ENCODE measurements at places on chromosomes 11 and 22.
A peak's percentile ranks its signal among the peaks of the same experiment; 100 is the strongest.

DNA sequence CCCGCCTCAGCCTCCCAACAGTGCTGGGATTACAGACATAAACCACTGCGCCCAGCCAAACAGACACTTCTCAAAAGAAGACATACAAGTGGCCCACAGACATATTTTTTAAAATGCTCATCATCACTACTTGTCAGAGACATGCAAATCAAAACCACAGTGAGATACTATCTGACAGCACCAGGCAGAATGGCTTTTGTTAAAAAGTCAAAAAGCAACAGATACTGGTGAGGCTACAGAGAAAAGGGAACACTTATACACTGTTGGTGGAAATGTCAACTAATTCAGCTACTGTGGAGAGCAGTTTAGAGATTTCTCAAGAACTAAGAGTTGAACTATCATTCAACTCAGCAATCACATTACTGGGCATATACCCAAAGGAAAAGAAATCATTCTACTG lies 67.0 kb downstream of the ARHGAP20 start:
- DNase-seq: no peak

DNA sequence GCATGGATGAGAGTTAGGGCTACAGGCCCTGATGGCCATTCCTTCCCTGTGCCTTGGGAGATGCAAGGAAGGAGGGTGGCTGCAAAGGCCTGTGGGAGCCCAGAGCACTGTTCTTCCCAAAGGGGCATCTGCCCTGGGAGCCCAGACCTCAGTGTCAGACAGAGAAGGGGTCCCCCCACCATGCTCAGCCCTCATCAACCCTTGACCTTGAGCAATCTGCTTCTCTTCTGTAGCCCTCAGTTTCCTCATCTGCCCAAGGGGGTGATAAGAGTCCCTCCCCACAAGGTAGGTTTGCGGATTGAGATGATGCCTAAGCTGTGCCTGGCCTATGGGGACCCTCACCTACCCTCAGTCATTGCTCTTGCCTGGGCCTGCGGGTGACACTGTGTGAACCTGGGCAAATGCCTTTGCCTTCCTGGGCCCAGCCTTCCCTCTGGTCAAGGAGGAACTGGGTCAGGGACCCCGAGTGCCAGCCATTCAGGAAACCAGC lies 47.5 kb downstream of the IGLL5 start:
- DNase-seq: no peak

- no peak for DNase-seq
Observed at GRCh38 chr22:39721206-39722031, 150.9 kb downstream of the CACNA1I start.

GRCh38 chr11:75013051-75013450 lies 24.3 kb downstream of the NEU3 start:
- DNase-seq: no peak

DNA sequence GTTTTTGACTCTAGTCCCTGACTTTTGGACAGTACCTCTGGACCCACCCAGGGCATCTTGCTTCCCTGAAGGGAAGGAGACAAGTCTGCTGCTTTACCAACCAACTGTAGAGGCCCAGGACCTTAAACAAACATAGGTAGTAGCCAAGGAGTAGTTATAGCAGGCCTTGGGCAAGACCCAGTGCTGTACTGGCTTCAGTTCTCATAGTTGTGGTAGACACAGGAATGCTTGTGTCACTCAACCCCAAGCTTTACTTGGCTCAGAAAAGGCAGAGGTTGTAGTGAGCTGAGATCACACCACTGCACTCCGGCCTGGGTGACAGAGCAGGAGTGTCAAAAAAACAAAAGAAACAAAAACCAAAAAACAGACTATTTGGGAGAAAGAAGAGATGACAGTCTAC lies 21.3 kb upstream of the OR52M1 start:
- DNase-seq: no peak

DNA sequence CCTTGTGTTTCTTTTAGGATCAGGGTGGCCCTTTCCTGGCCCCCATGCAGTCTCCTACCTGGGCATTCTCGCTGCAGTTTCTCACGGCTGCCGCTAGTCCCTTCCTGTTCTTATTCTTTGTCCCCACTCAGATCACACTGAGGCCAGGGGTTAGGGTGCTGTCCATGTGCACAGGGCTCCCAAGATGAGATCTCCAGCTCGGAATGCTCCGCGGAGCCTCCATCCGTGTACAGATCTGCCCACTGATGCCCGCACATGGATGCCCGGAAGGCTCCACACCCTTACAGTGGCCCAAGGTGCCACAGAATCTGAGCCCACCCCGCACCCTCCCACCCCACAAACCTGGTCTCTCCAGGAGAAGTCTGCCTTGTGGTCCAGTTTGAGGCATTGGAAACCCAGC lies 457.3 kb downstream of the TBC1D22A start:
- DNase-seq: no peak

GRCh38 chr22:25853501-25854284 lies 111.7 kb downstream of the MYO18B start:
- no peak for DNase-seq

DNA sequence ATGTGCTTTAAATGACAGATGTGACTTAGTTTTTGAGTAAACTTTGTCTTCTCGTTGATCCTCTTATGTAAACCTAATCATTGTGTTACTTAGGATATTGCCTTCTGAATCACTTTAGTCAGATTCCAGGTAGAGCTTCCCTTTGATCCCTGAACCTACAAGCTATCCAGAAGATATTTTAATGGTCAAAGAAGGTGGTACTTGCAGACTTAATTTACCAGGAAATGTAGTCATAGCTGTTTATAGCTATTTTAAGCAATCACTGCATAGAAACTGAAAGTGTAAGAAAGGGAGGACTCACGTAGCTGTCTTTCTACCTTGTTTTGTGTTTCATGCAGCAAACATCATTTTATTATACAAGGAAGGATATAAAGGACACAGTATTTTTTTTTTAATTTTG lies 189.5 kb downstream of the DDX10 start:
- DNase-seq: no peak

GRCh38 chr11:118014022-118014421 lies 27.8 kb downstream of the IL10RA start:
- no peak for DNase-seq

- DNase-seq: no peak
Observed at GRCh38 chr22:20602609-20603164, 95.3 kb downstream of the MED15 start.

DNA sequence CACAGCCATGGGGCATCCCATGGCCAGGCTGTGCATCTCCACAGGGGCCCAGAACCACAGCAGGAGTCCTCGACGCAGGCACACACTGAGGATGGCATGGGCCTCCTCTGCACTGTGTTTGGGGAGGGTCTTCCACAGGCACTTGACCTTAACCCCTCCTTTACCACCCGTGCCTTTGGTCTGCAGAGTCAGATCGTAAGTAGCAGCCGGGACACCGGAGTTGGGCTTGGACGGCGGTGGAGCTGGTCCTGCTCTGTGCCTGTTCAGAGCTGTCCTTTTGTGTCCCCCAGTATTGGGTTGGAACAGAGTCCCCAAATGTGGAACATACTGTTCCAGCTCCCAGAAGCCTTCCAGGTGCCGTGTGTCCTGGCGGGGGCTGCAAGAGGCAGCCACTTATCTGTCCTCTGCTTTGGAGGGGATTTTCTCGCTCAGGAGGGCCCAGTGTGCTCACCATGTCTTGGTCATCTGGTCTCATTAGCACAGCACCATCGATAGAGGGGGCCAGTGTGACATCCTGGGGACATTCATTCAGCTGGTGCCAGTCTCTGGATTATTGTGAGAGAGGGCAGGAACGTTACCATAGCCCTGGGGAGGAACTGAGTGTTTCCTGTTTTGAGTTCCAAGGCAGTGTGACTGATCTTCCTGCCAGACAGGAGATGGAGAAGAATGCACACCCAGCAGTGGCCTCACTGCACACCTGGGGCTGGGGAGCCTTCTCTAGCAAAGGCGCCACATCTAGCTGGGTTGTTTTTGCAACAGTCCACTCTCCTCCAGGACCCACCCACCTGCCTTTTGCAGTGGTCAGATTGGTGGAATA lies 12.4 kb downstream of the CRELD2 start:
- DNase-seq: peak; percentile 85

- no peak for DNase-seq
Observed at GRCh38 chr22:35732116-35732515, 14.4 kb downstream of the APOL5 start.

GRCh38 chr11:86978756-86979608 lies 23.8 kb upstream of the FZD4 start:
- DNase-seq: no peak

DNA sequence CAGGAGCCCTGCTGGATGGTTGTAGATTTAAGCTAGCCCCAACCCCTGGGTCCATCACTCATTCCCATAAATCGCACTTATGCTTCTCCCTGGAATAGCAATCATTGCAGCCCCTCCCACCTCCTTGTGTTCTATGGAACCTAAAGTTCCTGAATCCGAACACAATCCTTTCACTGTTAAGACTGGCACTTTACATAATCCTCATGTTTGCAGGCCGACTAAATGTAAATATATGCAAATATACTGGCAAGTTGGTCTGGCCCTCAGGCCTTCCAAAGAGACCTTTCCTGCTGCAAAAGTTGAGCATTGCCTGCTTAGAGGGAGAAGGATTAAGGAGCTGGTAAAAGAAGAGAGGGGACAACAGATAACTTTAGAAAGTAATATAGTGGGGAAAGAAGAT lies 892.9 kb downstream of the OPCML start:
- no peak for DNase-seq

- no peak for DNase-seq
Observed at GRCh38 chr11:67371189-67371910, 2.0 kb downstream of the CLCF1 start.

- no peak for DNase-seq
Observed at GRCh38 chr22:23180893-23181720, 798 bp downstream of the BCR start.

DNA sequence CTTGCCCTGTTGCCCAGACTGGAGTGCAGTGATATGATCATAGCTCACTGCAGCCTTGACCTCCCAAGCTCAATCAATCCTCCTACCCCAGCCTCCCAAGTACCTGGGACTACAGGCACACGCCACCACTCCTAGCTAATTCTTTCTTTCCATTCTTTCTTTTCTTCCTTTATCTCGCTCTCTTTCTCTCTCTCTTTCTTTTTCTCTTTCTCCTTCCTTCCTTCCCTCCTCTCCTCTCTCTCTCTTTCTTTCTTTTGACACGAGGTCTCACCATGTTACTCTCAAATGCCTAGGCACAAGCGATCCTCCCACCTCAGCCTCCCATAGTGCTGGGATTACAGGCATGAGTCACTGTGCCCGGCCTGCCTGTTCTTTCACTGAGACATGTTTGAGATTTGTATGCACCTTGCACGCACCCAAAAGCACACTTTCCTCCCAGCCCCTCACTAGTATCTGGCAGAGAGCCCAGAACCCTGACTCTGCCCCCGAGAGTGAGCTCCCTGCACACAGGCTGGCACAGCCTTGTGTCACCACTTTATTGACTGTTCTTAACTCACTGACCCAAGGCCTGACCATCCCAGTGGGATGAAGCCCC lies 56.8 kb downstream of the CD6 start:
- DNase-seq: no peak

DNA sequence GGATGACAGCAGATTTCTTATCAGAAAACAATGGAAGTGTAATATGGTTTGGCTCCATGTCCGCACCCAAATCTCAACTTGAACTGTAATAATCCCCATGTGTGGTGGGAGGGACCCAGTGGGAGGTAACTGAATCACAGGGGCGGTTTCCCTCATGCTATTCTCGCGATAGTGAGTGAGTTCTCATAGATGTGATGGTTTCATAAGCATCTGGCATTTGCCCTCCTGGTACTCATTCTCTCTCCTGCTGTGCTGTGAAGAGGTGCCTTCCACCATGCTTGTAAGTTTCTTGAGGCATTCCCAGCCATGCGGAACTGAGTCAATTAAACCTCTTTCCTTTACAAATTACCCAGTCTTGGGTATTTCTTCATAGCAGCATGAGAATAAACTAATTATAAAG lies 81.0 kb upstream of the SCUBE2 start:
- DNase-seq: no peak

- no peak for DNase-seq
Observed at GRCh38 chr22:46297151-46297812, 612 bp downstream of the GTSE1 start.

- DNase-seq: no peak
Observed at GRCh38 chr11:16095756-16096155, 260.6 kb downstream of the SOX6 start.

DNA sequence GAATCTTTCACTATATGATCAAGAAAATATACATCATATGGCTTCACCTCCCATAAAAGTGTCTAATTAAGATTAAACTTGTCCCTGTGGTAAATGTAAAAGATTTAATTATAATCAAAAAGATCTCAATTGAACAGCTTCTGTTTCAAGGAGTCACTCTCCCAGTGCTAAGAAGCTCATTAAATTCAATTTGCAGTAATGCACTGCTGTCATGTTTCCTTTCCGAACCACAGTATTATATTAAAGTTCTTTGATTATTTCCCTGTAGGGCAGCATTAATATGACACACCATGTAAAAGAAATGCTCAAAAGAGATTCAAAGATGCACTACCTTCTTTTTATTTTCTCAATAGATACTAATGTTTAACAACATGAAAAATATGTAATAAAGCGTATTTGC lies 758.4 kb downstream of the LRRC4C start:
- DNase-seq: no peak

DNA sequence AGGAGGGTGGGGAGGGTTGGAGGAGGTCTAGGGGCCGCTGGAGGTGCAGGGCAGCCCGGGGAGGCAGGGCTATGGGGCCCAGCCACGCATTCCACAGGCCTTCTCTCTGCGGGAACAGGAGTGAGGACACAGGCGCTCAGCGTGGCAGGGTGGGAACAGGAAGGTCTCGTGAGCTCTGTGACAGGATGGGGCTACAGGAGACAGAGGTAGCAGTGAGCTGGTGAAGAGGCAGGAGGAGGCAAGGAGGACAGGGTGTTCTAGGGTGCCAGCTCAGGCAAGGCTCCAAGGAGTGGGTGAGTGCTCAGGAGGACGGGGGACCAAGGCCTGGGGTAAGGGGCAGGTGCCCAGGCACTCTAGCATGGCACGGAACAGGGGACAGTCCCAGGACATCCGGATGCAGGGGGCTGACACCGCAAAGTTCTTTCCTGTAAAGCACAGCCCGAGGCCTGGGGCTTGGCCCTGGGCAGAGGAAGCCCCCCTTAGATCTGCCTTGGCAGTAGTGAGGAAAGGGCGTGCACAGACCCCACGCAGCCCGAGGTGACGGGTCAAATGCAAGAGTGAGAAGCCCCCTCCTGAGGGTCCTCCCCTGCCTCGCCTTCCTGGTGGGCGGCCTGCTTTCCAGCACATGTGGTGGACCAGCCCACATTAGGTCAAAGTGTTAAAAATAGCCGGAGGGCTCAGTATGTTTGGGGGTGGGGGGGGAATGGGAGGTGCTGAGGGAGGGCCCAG lies 4.7 kb upstream of the NEAT1 start:
- no peak for DNase-seq

DNA sequence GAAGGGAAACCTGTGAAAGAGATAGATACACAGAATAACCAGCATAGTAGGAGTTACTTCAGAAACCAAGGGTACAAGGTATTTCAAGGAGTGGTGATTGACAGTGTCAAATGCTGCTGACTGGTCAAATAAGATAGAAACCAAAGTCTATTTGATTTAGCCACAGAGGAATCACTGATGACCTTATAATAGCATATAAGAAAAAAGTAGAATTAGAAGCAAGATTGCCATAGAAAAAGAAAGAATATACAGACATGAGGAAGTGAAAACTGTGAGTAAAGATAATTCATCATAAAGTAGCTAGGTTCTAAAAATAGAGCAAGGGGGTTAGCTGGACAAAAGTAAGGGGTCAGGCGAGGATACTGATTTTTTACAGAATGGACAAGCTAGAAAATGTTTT lies 14.2 kb downstream of the ZBTB44 start:
- no peak for DNase-seq

All from pulmonary artery endothelial cell (primary cell).